ENCODE measurements at places on chromosomes 3 and 15.

- DNase-seq: peak; percentile 67
These were observed 88.6 kb upstream of the ZNF280D start for GRCh38 chr15:56821721-56822425.

- DNase-seq: no peak
These were observed 7.2 kb downstream of the DNAJB8 start for GRCh38 chr3:128459461-128459820.

DNA sequence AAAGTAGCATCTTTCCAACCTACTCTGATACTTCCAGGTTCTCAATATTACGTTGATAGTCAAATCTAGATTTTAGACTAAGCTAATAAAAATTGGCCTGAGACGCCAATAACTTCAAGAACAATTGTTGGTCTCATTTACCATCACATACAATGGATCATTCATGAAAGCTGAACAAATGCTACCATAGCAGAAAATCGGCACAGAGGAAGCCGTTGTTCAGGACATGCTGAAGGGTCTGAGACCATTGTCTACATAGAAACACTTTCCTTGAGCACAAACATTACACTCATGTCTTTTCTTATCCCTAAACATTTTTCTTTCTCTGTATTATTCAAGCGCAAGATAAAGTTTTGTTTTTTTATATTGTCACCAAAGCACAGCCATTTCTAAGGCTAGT lies 37.2 kb upstream of the FHIT start:
- DNase-seq: no peak

DNA sequence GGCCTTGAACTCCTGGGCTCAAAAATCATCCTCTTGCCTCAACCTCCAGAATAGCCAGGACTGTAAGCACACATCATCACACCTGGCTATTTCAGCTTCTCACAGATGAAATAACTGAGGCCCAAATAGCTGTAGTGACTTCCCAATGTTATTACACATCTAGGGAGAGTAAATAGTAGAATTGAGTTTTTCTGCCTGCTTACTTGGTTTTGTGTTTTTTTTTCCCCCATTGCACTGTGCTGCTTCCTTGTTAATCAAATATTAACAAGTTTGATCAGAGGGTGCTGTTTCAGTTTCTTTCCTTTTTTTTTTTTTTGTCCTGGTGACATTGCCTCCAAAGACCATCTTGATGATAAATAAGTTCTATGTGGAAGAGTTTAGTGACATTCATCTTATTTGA lies 23.4 kb downstream of the ZNF609 start:
- DNase-seq: no peak

- DNase-seq: no peak
These were observed 20.3 kb downstream of the CHMP2B start for GRCh38 chr3:87247430-87247773.

GRCh38 chr3:151101270-151101969 lies 16.0 kb downstream of the MED12L start:
- no peak for DNase-seq

DNA sequence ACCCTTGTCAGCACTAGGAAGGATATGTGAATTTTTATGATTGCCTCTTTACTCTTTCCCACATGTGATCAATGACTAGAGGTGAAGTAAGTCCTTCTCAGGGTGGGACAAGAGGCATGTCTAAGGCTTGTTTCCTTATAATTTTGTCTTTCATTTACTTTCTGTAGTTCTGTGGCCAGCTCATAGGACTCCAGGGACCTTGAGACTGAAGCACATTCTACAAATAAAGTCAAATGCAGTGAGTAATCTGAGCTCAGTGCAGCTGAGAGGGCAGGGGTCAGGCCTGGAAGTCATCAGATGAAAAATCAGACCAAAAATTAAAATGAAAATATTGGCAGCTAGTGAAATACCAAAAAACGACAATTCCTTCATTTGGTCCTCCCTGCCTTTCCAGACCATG lies 424.7 kb upstream of the THBS1 start:
- DNase-seq: peak; percentile 87

- peak; percentile 47 for DNase-seq
These were observed 135.8 kb downstream of the CHSY1 start for GRCh38 chr15:101115786-101116680.

DNA sequence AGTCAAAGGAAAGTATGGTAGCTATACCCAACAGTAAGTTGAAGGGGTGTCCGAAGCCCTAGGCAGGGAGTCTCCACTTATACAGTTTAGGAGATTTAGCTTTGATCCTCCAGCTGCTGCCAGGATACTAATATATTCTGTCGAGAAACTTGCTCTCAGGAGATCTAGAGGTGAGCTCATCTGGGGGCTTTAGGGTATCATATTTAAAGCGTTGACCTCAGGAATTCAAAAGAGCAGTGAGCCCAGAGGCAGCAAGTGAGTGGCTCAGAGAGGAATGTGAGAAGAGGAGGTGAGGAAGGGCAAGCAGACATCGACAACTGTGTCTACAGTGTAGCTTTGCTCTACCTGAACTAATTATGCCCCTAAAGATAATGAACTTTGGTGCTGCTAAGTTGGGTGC lies 245.1 kb upstream of the LRTM1 start:
- no peak for DNase-seq

GRCh38 chr15:57018151-57018550 lies 99.7 kb downstream of the TCF12 start:
- DNase-seq: no peak

DNA sequence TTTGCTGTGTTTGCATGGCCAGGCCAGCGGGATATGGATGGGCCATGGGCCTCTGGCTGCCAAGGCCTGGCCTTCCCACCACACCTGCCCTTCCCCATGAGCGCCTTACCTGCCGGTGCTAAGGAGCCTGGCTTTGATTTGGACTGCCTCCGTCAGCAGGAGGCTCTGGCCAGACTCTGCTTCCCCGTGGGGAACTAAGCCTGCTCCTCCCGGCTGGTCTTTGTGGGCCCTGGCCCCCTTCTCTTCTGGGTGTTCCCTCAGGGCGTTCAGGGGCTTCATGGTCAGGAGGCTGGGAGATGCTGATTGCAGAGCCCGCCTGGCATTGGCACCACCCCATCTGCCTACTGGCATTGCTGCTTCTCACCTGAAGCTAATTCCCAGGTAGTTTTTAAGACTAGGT lies 45.2 kb downstream of the SMAD6 start:
- DNase-seq: no peak

GRCh38 chr3:11275926-11276325 lies 3.7 kb downstream of the ATG7 start:
- DNase-seq: no peak

DNA sequence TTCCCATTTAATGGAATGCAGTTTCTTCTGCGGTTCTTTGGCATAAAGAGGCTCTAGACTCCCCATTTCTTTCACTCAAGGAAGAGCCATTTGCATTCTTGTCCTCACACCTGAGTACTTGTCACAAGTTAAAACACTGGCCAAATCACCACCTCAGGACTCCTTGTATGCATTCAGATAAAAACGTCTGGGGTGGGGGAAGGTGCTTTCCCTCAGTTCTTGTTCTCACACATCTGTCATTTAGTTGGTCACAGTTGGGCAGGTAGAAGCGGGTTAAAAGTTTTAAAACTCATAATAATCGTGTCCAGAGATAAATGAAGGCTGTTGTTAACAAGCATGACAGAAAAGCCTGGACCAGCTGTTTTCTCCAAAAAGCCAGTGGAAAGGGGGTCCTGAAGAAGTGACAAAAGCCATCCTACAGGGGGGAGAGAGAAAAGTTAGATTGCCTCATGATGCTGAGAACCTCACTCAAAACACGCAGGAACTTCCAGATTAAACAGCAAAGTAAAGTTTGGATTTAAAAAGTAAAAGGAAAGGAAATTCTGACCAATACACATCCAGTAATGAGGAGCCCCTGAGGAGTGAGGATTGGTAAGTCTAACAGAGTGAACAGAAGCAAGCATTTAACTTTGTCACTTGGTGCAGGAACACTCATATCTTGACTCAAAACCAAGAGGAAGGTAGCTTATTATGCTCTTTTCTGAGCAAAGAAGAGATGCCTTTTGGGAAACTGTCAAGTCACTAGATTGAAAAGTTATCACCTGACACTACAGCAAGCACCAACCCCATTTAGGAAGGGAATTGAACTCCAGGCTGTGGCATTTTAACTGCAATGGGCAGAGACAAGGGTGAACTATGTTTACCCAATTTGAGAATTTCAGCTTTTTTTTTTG lies 2.8 kb downstream of the BCL2L10 start:
- DNase-seq: no peak

GRCh38 chr3:175869404-175869803 lies 1010.3 kb downstream of the NAALADL2 start:
- DNase-seq: no peak

GRCh38 chr15:57881361-57881760 lies 174.8 kb downstream of the POLR2M start:
- DNase-seq: peak; percentile 91

GRCh38 chr15:24772266-24772665 lies 96.7 kb downstream of the NPAP1 start:
- no peak for DNase-seq

DNA sequence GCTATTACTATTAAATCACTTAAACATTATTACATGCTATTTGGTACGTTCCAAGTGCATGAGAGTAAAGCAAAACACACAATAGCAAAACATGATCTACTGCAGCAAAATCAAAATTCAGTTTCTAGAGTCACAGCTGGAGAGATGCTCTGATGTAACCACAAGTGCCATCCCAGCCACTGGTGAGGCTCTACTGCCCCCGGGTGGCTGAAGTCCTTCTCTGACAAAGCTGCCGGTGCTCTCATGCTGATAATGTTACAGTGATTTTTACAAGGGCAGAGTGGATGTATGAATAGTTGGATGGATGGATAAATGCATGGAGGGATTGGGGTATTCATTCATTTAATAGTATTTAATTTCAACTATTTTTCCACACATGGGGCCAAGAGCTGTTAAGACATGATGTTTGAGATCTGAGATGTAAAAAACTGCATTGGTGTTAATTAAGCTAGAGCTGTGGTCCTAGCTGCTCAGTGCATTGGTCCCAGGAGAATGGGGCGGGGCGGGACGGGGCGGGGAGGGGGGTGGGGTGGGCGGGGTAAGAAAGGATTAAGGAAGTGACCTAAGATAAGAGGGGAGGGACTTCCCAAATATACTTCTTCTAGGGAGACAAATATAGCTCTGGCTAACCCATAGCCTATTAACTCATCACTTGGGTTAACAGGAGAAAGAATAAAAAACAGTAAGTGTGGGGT lies 5.3 kb upstream of the SPESP1 start:
- peak; percentile 85 for DNase-seq

GRCh38 chr3:112973325-112974177 lies 1.4 kb downstream of the CD200R1 start:
- no peak for DNase-seq

DNA sequence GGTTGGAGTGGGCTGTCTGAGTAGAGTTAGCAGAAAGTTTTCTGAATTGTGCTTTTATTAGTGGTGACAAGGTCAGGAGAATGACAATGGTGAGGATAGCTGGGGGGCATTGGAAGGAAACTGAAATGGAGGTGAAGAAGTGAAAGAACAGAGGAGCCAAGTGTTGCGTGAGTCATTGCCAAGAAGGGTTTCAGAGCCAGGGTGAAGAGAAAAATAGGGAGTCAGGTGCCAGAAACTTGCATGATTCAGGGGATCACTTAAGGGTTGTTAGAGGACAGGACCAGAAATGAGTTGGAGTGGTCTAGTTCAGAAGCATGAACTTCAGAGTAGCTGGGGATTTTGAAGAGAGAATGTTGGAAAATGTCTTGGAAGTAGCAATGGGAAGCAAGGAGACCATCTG lies 86.0 kb upstream of the GALNT15 start:
- no peak for DNase-seq

DNA sequence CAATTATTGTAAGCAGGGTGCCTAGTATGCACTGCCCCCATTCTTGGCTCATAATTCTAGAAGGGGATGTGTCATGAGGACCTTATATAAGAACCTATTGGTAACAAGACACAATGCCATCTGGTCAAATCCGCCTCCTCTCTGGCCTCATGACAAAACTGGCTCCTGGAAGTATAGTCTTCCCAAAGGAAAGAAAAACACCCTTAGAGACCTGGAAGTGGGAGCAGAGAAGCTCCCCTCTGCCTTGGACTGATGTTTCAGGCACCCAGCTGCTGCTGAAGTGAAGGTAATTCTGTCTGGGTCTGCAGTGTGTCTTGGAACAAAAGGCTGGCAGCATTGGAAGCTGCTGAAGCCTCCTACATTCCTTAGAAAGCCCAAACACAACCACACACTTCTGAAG lies 107.2 kb upstream of the CLSTN2 start:
- DNase-seq: no peak

- DNase-seq: peak; percentile 65
These were observed 47.5 kb downstream of the RAB11A start for GRCh38 chr15:65916664-65917406.

DNA sequence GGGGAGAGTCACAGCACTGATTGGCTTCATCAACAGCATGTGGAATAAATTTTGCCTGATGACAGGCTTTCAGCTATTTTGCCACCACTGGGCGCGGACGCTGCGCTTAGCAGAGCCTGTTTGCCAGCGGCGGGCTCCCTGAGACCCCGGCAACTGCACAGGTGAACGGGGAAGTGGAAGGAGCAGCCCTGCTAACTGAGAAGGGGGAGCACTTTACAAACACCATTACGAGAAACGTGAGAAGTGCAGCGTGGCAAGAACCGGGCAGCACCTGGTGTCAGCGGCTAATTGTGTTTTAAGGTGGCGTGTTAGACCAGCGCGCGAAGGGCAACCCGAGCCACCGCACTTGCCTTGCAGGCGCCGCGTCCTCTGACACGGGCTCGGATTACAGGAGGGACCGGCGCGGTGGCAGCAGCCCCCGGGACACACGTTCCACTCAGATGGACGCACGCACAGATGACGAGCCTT lies 307.8 kb upstream of the ARRDC4 start:
- DNase-seq: no peak

GRCh38 chr3:122255757-122256439 lies 69.2 kb upstream of the CSTA start:
- DNase-seq: no peak

DNA sequence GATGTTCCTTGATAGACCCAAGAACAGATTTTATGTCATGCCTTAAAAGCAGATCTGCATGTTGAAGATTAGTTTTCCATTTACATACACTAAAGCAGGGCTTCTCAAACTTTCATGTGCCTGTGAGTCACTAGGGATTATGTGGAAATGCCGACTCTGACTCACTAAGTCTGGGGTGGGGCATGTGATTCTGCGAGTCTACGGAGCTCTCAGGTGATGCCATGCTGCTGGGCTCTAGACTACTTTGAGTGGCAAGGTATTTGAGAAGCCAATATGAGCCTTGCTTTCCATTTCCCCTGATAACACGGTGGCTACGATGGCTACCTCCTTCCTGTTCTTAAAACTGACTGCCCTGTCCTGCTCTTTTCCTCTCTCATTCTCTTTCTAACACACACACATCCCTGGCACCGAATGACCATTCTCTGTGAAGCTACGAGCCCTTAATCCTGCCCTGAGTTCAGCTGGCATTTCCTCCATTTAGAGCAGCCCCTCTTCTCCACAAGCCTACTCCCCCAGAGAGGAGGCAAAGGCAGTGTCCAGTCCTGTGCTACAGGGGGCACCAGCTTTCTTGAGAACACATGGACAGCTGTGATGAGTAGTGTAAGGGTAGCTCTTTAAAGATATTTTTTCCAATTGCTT lies 39.7 kb upstream of the PYGO1 start:
- DNase-seq: peak; percentile 71

DNA sequence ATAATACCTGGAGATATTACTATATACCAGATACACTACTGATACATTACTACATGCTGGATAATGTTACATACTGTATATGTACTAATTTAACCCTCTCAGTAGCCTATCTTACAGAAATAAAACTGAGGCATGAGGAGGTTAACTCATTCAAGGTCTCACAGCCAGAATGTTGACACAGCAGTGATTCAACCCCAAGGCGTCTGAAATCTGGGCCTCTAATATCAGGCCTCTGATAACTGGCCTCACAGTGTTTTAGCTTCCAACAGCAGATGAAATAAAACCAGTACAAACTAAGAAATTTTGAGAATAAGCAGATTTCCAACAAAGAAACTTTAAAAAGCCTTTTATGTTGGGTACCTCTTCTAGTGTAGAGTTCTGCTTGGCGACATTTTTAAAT lies 23.4 kb downstream of the DZIP1L start:
- DNase-seq: peak; percentile 55

Measured in fibroblast of skin of scalp (primary cell).